ENCODE measurements at places on chromosomes 6 and 20.

DNA sequence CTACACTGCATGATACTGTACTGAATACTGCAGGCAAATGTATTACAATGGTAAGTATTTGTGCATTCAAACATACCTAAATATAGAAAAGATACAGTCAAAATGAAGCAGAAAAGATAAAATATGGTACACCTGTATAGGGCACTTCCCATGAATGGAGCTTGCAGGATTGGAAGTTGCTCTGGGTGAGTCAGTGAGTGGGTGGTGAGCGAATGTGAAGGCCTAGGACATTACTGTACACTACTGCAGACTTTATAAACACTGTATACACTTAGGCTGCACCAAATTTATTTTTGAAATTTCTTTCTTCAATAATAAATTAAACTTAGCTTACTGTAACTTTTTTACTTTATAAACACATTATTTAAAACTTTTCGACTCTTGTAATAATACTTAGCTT lies 213.1 kb downstream of the ATXN1 start:
- no peak for DNase-seq

GRCh38 chr6:39794231-39794630 lies 2.1 kb downstream of the DAAM2 start:
- no peak for DNase-seq

GRCh38 chr6:3202999-3203696 lies 24.3 kb downstream of the TUBB2B start:
- DNase-seq, result no peak

DNA sequence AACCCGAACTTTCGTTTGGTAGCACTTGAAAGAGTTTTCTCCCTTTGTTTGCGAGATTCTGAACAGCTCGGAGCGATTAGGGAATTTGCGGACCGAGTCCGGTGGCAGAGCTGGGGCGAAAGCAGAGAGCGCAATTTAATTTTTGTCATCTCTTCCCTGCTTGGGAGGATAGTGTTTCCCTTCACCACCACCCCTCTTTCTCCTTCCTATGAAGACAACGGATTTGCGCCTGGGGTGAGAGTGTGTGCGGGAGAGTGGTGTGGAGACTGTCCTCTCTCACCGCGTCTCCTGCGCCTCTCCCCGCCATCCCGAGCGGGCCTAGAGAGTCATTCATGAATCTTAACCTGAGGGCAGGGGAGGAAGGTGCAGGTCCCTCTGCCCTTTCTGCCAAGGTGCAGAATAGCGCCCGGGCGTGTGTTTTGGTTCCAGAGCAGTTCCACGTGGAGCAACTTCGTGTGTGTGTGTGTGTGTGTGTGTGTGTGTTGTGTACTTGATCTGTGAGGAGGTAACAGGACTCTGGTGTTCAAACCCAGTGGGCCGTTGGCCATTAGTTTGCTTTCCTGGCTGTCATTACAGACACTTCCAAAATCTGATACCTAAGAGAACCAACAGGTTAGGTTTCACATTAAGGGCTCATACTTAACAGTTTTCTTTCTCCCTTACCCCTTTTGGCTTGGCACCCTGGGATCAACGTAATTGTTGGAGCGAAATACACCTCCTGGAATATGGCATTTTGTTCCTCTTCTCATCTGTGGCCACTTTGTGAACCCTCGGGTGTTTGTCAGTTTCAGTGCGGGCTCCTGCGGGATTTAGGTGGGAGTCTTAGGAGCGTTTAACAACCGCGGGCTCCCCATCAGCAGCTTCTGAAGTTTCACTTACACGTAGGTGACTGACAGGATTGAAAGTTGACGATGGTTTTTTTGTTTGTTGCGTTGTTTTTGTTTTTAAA lies 1.8 kb downstream of the EYA4 start:
- no peak for DNase-seq

- no peak for DNase-seq
Observed at GRCh38 chr6:35876902-35877301, 44.0 kb downstream of the SRPK1 start.

DNA sequence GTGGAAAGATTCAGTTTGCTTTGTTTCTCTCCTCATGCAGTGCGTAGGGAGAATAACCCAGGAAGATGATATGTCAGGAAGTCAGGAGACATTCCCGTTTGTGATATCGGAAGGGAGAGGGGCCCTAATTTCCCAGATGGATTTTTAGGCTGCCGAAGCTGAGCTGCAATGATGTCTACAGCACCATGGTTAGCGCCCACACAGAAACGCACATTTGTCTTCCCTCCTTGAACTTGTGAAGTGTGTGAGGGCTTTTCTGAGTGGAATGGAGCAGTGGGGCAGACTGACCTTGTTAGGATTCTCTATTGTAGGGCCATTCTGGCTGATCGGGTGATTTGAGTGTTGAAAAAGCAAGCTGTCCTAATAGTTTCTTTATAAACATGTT lies 191.3 kb upstream of the ARG1 start:
- DNase-seq, result no peak

DNA sequence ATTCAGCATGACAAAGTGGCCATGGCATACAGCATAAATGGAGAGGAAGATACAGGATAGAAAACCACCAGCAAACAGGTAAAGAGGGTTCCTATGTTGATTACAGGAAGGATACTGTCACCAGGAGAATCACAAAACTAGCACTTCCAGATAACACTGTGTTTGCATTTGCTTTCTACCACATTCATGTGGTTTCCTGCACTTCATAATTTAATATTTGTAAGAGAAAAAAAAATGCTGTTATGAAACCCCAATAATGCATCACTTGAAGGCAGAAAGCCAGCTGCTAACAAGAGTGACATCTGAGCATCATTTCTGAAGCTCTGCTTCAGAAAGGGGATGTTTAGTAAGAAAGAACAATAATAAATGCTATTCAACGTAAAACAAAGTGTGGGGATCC lies 106.6 kb downstream of the ATXN1 start:
- no peak for DNase-seq

DNA sequence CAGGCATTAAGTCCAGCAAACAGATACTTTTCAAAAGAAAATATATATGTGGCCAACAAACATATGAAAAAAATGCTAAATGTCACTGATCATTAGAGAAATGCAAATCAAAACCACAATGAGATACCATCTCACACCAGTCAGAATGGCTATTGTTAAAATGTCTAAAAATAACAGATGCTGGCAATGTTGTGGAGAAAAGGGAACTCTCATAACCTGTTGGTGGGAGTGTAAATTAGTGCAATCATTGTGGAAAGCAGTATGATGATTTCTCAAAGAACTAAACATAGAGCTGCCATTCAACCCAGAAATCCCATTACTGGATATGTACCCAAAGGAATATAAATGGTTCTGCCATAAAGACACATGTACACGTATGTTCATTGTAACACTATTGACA lies 20.6 kb downstream of the KCNQ5 start:
- no peak for DNase-seq

- no peak for DNase-seq
Observed at GRCh38 chr20:4905613-4906012, 95.7 kb downstream of the SLC23A2 start.

DNA sequence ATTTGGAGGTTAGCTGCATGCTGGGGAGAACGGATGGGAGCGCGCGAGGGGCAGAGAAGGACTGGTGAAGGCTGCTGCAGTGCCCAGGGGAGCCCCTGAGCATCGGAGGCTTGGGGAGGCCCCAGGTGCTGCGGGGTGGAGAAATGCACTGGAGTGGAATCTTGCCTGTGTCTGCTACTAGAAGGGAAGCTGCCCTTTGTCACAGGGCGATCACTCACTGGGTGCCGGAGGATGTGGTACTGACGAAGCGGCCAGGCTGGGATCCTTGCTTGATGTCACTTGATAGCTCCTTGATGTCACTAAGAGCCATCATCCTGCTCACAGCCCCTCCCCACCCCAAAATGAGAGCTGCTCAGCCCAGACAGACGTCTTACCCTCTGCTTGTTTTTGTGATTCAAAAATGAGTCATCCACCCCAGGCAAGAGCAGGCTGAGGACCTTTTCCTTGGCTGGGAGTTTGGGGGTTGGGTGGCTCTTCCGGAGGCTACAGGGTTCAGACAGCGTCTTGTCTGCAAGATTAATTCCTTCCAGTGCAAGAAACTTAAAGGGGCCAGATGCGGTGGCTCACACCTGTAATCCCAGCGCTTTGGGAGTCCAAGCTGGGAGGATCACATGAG lies 62.6 kb upstream of the PMEPA1 start:
- DNase-seq, result no peak

DNA sequence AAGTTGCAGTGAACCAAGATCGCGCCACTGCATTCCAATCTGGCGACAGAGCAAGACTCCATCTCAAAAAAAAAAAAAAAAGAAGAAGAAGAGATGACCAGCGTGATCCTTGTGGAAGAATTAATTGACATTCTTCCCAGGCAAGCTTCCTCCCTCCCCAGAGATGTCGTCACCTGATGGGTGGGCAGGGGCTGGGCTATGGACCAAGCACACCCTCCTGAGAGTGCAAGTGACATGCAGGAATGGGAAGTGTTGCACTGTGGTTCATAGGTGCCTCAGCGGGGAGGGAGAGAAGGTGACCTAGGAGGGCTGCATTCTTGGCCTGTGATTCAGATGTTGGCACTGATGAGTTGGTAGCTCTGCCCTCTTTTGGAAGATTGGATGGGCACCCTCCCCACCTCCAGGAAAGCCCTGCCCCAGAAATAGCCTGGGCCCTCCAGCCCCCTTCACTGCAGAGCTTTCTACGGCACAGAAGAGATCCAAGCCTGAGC lies 37.8 kb downstream of the TAF8 start:
- no peak for DNase-seq

DNA sequence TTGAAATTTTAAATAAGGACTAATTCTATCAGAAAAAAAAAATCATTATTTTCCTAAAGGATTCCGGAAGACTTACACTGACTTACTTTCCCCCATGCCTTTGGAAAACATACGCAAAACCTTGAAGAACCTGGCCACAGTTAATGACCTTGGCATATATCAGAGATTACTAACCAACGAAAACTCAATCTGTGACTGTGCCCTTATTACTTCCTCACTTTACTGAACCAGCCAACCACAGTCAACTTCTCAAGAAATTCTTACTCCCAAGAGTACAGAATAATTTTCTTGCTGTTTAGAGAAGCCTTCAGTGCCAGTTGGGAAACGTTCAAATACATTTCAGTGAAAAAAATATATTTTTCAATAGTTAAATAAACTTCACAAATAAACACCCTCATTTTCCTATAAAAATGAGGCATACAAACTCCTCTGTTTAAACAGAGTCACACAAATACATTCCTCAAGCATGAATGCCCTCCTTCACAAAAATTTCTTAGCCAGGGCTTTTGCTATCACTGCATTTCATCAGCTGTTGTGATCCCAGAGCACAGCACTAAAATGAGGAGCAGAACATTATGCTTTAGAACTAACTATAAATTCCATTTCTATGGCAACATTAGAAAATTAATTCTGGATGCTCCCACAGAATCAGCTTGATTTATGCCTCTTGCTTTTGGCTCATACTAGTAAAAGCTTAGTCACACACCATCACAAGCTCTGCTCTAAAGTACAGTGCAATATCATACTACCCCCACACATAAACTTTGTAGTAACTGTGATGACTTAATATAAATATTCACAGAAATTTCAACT lies 117.6 kb downstream of the DST start:
- no peak for DNase-seq

DNA sequence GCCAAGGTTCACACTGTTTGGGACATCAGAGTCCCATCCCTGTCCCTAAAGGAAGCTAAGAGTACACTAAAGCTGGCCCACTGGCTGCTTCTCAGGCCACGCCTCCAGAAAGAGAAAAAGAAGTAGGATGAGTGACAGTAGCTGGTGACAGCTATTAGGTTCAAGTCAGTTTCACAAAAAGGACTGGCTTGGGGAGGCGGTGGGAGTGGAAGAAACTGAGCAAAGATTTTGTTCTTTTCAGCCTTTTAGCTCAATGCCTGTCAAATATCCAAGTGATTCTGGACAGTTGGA lies 374.7 kb downstream of the ZFAND3 start:
- DNase-seq, result no peak

- DNase-seq, result no peak
Observed at GRCh38 chr6:46963626-46964025, 41.9 kb upstream of the ADGRF5 start.

GRCh38 chr6:42727087-42727611 lies 4.8 kb upstream of the PRPH2 start:
- DNase-seq, result no peak

GRCh38 chr6:158771399-158772152 lies 47.6 kb downstream of the EZR start:
- no peak for DNase-seq

GRCh38 chr20:10507052-10507451 lies 71.9 kb downstream of the SLX4IP start:
- no peak for DNase-seq

DNA sequence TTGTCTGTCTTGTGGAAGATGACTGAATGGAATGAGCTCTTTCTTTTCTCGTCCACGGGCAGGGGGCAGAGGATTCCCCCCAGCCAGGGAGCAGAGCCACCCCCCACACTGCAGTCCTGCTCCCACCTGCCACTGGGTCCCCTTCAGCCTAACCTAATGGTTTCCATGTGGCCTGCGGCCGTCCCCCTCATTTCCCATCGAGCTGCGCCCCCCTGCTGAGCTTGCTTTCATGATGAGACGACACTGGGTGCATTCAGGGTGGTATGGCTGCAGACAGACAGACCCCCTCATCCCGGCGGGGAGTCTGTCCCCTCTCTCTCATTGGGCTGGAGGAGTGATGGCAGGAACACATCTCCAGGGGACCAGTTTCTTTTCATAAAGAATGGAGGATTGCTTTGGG lies 140.8 kb downstream of the DTNBP1 start:
- no peak for DNase-seq

GRCh38 chr6:15885624-15886023 lies 222.8 kb upstream of the DTNBP1 start:
- no peak for DNase-seq

DNA sequence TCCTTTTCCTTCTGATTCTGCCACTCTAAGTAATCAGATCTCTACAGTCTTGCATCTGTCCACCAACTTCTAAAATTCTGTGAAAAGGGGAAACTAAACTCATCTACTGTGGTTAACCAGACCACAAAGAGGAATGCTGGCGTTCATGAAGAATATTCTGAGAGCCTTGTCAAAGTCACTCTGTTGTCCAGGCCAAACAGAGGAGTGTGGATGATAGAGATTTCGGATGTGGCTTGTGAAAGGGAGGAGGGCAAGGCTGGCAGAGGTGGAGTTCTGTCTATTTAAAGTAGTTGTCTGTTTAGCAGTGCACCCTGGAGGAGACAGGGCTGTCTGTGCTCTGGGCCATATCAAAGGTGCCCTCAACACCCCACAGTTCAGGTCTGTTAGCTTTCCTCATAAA lies 33.9 kb downstream of the CCN2 start:
- DNase-seq, result no peak

GRCh38 chr6:20467437-20467836 lies 65.8 kb downstream of the E2F3 start:
- no peak for DNase-seq

DNA sequence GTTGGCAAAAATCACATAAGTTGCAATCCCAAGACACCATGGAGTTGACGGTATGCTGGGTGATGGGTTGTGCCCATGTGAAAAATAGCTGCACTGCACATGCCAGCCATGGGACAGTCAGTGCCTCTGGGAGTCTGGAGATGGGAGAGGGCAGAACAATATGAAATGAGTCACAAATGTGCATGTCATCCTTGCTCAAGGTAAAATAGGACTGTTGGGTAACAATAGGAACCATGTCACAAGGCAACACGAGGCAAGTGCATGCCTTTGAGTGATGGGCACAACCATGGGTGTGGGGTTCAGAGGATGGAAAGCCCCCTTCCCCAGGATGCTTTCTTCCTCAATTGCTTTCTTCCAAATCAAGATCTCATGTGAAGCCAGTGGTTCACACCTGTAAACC lies 70.5 kb upstream of the PIM1 start:
- no peak for DNase-seq

GRCh38 chr6:12392490-12392889 lies 102.3 kb downstream of the EDN1 start:
- no peak for DNase-seq

GRCh38 chr6:36128073-36128472 lies 2.2 kb upstream of the MAPK13 start:
- no peak for DNase-seq

Data from stimulated activated naive CD4-positive, alpha-beta T cell treated with Interleukin-2 at 50 U/mL for 16 hours (primary cell).